ENCODE measurements at places on chromosomes 2 and 18.

GRCh38 chr2:221337957-221338685 lies 234.0 kb downstream of the EPHA4 start:
- DNase-seq: no peak

DNA sequence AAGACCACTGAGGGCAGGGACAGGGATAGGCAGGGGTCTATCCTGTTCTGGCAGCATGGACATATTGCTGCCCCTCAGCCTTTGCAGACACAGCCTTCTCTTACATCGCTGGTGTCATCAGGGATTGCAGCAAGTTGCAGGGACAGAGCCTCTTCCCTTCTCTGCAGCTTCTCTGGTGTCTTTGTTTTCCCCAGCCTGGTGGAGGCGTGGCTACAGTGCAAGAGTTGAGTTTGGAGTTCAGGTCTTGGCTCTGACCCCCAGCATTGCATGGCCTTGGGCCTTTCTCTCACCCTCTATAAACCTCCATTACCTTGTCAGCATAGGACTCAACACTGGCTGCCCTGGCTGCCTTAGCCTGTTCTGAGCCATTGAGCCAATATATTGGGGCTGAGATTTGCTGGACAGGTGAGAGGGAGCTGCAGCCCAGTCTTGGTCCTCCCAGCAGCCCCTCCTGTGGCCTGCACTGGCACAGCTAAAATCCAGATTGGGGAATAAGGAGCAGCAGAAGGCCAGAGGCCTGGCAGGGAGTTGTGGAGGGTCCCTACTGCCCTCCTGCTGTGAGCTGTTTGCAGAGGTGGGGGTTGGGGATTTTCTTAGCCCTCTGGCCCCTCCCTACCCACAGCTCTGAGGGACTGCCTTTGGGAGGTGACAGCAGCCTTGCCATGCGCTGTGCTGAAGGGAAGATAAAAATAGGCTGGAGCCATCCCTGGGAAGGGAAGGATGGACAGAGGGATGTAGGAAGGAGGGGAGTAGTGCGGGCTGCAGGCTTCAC lies 22.8 kb downstream of the EHD3 start:
- no peak for DNase-seq

GRCh38 chr2:125471963-125472362 lies 1184.0 kb upstream of the GYPC start:
- no peak for DNase-seq

GRCh38 chr2:218444692-218445357 lies 25.9 kb downstream of the VIL1 start:
- DNase-seq: no peak

- DNase-seq: no peak
Observed at GRCh38 chr2:240240781-240241180, 100.3 kb upstream of the OTOS start.

DNA sequence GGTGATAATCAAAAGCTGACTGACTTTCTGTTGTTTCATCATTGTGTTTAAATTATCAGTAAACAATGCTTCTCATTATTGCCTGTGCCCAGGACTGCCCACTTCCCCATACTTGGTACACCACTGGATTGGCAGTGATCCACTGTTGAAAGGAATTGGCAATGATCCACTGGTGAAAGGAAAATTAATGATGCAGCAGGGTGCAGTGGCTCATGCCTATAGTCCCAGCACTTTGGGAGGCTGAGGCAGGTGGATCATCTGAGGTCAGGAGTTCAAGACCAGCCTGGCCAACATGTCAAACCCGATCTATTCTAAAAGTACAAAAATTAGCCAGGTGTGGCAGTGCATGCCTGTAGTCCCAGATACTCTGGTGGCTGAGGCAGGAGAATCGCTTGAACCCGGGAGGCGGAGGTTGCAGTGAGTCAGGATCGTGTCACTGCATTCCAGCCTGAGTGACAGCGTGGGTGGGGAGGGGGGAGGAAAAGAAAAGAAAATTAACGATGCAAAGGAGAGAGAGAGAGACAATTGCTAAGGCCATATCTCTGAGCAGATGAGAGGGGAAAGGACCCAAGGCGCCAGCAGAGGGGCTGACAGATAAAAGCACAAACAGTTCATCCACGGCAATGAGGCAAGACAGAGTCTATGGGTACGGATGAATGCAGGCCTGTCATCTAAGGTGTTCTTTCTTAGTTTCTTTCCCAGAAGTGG lies 10.2 kb upstream of the GTF2A1L start:
- no peak for DNase-seq

GRCh38 chr18:76805221-76805620 lies 17.1 kb upstream of the ZNF236 start:
- no peak for DNase-seq

- DNase-seq: no peak
Observed at GRCh38 chr2:16638946-16639345, 26.7 kb downstream of the CYRIA start.

GRCh38 chr2:69226903-69227302 lies 160.1 kb downstream of the GFPT1 start:
- no peak for DNase-seq

- no peak for DNase-seq
Observed at GRCh38 chr2:85264471-85264870, 63.3 kb downstream of the TGOLN2 start.

GRCh38 chr18:23183411-23184150 lies 48.3 kb downstream of the CABLES1 start:
- DNase-seq: no peak

DNA sequence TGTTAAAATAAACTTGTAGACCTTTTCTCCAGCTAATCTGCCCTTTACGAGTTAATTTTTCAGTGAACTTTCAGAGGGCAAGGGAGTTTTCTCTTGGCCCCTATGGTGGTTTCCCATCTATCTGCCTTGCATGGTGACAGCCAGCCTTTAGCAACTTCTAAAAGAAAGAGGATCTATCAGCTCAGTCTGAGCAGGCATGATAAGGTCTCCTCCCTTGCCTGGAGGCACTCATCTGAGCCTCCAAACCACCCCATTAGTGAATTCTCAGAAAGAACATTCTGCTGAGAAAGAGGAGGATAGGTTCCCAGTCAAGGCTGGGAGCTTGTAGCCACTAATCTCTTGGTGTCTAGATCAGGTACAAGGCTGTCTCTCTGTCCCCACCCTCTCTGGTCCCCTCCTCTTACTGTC lies 10.7 kb upstream of the GYPC start:
- no peak for DNase-seq

DNA sequence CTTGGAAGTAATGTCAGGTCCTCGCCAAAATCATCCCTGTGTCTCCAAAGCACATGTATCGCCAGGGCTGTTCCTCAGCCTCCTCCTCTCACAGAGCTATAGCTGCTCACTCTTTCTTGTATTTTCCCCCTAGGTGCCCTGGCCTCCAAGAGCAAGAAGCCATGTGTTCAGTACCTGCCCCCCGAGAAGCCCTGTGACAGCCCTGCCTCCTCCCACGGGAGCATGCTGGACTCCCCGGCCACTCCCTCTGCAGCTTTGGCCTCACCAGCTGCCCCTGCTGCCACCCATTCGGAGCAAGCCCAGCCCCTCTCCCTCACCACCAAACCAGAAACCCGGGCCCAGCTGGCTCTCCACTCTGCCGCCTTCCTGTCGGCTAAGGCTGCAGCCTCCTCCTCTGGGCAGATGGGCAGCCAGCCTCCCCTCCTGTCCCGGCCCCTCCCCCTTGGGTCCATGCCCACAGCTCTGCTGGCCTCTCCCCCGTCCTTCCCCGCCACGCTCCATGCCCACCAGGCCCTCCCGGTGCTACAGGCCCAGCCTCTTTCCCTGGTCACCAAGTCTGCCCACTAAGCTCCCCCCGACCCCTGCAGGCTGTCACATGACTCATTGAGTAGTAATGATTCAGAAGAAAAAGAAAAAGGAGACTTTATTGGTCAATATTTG lies 18.8 kb downstream of the TGOLN2 start:
- no peak for DNase-seq

DNA sequence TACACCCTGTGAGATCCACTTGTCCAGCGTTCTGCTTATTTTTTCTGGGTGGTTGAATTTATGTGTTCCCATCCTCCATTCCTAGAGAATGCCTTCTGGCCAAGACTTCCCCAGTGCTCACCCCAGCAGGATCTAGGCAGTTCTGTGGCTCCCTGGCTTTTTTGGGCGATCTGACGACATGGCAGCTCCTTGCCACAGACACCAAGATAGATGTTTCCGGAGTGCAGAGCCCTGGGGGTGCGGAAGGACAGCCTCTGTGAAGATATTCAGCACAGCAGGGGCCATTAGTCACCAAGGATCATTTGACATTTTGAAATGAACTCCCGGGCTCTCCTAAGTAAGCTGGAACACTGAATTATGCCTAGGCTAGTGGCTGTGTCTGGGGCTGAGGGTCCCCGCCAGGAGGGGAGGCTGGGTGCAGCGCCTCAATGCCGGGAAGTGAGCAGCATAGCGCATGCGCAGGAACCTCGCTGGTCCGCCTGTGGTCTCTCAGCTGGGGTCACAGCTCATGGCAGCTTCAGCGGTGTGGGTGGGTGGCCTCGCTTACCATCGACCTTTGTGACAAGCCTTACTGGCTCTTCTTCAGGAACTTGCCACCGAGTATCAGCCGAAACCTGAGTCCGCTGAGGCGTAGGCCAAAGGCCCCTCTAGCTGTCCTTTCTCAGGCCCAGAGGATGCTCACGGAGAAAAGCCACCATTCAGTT lies 60.3 kb downstream of the MEX3C start:
- no peak for DNase-seq

DNA sequence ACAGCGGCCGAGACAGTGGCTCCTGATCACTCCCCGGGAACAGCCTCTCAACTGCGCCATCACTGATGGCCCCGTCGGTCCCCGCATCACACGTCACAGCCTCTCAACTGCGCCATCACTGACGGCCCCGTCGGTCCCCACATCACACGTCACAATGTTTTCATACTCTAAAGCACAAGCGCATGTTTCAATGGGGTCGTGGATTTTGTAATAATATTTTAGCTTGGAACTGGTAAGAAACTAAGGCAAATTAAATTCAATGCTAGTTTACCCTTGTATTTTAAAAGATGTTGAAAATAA lies 44.2 kb upstream of the CTDP1 start:
- no peak for DNase-seq

DNA sequence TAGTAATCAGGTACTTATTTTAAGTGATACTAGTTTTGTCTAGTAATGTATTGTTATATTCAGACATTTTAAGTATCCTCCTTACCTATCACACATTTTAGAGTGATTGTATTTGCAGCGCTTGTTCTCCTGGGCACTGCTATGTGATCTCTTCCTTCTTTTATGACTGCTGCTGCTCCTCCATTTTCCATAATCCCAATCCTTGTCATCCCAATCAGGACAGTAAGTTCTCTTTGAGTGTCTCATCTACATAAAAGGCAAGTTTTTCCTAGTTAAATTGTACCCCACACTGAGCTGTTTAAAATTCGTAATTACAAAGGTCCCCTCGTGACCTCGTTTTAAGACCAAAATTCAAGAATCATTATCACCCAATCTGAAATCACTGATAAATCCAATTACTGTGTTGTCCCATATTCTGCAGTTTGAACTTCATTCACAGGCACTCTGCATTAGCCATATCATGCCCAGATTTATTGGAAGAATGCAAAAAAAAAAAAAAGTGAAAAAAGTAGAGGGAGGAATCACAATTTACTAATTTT lies 2.8 kb downstream of the CLK1 start:
- no peak for DNase-seq

DNA sequence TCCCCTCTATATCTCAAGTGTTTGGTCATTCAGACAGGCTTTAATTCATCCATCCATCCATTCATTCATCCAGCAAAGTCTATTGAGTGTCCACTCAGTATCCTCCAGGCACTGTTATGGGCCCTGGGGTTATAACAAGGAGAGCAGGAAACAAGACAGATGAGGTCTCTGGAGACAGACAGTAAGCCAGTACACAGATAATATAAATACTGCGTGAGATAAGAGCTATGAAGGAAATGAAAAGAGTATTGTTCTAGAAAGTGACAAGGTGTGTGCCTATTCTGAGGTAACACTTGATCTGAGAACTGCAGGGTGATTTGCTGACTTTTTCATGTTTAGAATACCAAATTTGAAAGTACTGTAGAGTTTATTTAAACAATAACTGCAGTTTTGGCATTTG lies 98.3 kb downstream of the OSBPL6 start:
- DNase-seq: no peak

DNA sequence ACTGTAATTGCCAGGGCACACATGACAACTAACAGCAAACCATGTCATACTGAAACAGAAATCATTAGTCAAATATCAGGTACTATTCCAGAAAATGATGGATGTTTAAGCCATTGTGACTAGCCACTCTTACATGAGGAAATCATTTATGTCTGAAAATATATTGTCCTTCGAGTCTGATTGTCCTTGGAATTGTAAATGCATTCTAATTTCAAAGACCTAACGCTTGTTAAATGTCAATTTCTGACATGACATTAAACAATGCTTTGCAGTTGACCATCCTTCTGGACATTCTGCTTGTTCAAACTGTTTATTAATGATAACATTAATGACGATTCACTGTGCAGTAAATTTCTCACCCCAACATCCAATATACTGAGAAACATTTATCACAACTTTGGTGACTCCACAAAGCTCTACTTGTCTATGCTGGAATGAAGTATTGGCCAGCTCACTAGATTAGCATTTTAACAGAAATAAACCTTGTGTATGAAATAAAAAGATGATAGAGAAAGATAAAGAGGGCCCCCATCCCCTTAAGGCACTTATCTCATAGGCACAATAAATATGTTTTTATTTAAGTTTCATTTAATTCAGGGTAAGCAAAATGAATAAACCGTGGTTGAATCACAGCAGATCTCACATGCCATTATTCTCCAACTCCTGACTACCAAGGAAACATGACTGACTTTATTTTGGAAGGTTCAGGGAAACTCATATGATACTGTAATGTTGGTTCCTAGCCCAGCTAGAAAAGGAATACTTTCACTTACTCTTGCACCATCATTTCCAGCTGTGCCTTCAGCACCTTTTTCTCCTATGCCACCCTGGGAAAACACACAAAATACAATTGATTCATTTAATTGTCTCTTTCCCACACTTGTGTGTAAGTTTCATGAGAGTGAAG lies 82.3 kb downstream of the COL3A1 start:
- no peak for DNase-seq

DNA sequence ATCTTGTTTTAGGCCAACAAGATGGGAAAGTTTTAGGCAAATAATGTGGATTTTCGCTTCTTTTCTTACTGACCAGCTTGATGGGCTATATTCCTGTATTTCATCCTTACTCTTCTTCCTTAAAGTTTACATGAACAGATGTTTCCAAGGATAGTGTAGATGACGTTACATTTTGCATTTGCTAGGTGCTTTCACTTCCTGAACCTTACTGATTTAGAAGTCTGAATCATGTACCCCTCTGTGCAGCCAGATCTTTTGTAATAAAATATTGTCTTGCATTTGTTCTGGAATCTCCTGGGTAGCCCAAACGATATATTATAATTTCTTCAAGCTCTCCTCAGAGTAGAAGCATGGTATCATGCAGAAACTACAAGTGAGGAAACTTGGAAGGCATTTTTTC lies 93.4 kb downstream of the CALCRL start:
- DNase-seq: no peak
